ENCODE measurements at places on chromosomes 2 and 18.
A peak's percentile ranks its signal among the peaks of the same experiment; 100 is the strongest.

DNA sequence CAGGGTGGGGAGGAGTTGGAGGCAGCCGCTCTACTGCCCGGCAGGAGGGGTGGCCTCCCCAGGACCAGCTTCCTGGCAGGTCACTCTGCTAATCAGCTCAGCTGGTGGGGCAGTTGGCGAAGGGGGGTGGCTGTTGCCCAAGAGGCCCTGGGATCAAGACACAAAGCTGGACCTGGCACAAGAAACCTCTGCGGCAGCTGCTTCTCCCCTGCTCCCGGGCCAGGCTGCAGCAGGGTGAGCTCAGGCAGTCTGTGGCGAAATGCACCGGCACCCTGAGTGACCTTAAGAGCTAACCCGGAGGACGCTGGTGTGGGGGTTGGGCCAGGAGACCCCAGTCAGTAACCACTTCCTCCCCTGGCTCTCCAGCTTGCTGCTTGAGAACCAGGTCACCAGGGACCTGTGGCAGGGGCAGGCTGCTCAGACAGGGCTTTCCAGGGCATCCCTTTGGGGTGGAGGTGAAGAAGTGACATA is 31.1 kb downstream of the TOGARAM2 start:
- DNase-seq = no peak

GRCh38 chr2:24359129-24360049 is 947 bp downstream of the ITSN2 start:
- no peak for DNase-seq

- no peak for DNase-seq
Measured at GRCh38 chr18:62460851-62461300, 61.9 kb upstream of the ZCCHC2 start.

GRCh38 chr18:47585914-47586313 is 334.5 kb upstream of the SKOR2 start:
- no peak for DNase-seq

DNA sequence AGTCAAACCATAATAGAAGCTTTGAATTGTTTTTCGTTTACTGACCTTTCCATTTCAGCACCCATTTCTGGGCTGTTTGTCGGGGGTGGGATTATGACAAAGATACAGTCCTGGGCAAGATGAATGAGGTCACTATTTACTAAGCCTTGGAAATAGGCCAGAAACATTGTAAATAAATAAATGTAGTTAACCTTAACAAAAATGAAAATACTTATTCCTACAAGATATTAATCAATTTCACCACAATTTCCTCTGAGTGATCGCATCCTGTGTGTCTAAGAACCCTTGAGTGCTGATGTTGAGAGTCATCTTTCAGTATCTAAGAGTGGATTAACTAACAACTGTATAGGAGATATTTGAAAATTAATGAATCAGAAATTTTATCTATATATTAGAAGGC is 14.0 kb downstream of the ITGA4 start:
- no peak for DNase-seq

- no peak for DNase-seq
Measured at GRCh38 chr2:85308896-85309555, 18.8 kb downstream of the TGOLN2 start.

DNA sequence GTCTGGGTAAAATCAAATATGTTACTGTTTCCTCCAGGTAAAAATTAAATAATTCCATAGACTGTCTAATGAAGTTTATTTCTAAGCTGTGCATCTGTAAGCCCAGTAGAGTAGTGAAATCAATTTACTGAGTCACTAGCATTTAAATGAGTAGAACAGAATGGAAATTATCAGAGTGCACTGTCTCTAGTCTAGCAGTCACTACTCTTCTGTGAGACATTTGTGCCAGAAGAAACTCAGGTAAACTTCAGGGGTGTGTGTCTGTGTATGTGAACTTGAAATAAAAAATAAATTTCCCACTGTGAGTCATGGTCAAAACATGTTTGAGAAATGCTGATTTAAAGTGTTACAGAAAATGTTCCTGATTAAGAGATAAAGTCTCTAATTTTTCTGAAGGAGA is 146.4 kb downstream of the RIF1 start:
- no peak for DNase-seq

- DNase-seq = peak; percentile 11
Measured at GRCh38 chr2:230987137-230988020, 8.5 kb upstream of the SPATA3 start.

DNA sequence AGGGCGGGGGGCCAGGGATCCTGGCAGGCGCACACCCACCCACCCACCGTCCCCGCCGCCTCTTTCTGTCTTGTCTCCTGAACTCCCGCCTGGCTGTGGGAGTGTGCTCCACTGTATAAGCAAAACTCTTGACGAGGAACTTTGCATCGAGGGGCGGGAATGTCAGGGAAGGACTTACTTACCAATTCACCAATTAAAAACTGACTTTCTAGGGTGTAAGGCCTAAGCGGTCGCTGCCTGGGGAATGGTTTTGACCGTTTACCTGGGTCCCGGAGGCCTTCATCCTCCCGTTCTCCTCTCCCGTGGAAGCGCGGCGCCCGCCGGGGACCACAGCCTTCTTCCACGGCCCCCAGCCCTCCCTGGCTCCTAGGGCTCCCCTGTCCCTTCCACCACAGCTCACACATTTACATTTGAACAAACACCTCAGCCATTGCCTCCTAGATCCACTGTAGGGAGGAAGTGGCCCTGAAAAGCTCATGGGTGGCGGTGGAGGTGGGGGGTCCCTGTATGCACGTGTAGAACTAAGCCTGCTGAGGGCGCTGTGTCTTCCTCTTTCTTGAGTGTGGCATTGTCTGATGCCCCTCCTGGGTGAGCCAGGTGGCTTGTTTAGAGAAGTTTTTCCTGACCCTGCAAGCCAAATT is 8.9 kb downstream of the ASIC4 start:
- no peak for DNase-seq

DNA sequence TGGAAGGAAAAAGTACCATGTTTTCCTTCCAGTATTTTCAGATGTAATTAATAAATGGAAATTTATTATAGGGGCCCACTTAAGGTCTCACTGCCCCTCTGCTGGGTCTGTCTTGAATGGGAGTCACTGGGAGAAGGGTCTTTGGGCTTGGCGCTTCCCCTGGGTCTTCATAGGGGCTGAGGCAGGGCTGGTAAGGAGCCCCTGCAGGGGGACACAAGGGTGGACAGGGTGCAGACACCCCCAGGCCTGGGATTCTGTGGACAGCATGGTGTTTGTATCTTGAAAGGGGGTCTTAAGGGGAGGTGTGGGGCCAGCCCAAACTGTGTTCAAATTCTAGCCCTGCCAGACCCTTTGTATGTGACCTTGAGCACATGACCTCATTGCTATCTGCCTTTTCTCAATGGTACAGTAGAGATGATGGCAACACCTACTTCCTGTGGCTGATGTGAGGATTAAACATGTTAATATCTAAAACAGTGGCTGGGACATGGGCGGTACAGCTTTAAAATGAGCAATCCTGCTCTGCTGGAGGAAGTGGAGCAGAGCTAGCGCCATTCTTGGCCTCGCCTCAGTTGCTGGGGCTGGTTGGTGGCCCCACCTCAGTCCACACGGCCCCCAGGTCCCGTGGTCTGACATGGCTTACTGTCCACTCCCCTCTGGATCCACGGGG is 71.6 kb downstream of the GNAL start:
- no peak for DNase-seq

- no peak for DNase-seq
Measured at GRCh38 chr2:180669016-180669415, 311.4 kb upstream of the UBE2E3 start.

GRCh38 chr18:2908946-2909335 is 62.1 kb downstream of the EMILIN2 start:
- no peak for DNase-seq

GRCh38 chr2:114527330-114527983 is 85.0 kb downstream of the DPP10 start:
- no peak for DNase-seq

DNA sequence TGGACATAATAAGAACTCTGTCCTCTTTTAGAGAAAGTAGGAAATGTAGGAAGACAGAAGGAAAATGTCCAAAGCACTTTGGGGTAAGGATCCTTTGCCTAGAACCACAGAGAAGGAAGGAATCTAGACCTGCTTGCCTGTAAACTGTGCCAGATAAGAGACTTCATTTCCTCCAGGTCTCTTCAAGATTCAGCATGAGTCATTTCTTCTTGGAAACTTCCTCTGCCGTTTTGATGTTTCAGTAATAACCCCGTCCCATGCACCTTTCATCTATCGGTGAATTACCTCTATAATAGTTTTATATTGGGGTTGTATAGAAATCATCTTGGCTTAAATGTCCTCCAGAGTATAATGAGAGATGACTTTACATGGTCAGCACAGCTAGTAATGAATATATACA is 63.2 kb upstream of the LRATD1 start:
- DNase-seq = no peak

GRCh38 chr18:79634186-79634585 is 45.4 kb upstream of the CTDP1 start:
- DNase-seq = no peak

GRCh38 chr2:147594038-147594437 is 250.8 kb upstream of the ACVR2A start:
- DNase-seq = no peak

GRCh38 chr18:2965797-2966196 is 47.1 kb downstream of the LPIN2 start:
- DNase-seq = no peak

DNA sequence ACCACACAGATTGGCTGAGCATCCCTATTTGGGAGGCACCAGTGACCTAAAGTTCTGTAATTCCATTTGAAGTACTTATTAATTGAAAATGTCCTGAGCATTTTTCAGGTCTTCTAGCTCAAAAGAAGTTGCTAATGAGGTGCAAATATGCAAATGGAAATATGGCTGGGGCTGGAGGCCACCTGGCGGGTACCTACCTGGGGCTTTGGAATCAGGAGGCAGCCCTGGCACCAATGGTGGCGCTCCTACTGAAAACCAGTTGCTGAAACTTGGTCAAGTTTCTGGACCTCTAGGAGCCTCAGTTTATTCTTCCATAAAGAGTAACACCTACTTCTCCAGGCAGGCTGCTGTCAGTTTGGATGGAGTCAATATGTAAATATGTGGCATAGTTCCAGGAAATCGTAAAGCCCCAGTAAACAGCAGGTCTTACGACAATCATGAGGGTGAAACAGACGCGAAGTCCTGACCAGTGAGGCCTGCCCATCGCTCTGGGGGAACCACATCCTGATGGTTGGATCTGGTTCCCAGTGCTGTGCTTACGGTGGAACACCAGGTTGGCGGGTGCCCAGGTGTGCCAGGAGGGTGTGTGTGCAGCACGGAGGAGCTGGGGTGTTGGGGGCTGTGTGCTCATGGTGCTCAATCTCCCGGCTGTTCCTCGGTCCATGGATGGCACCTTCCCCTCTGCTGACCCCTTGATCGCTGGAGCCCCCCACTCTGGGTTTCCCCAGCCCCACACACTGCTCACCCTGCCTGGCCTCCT is 186.1 kb downstream of the TWIST2 start:
- no peak for DNase-seq

GRCh38 chr2:112048887-112049286 is 6.2 kb upstream of the TMEM87B start:
- no peak for DNase-seq

DNA sequence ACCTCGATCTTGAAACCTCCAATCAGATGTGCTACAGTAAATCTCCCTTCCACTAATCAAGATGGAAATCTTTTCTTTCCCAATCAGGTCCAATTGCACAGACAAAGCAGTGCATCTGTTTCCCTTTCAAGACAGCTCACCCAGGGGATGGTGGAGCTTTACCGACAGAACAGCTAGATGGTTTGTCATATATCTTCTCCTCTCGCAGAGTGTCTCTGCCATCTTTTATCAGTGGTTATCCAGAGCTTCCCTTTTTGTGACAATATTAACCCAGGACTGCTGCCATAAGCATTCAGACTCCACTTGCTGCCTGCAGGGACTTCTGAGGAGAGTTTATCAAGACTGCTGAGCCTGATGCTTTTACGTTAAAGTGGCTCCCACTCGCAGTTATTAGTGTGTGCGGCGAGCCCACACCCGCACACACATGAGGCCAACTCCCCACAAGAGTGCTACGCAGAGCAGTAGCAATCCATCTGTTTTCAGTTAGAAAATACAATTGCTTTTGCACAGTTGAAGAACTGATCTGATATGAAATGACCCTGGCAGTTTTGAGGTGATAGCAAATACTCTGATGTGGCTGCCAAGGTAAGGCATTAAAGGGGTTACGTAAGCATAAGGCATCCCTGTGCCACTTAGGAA is 398.9 kb downstream of the NCKAP5 start:
- DNase-seq = no peak

DNA sequence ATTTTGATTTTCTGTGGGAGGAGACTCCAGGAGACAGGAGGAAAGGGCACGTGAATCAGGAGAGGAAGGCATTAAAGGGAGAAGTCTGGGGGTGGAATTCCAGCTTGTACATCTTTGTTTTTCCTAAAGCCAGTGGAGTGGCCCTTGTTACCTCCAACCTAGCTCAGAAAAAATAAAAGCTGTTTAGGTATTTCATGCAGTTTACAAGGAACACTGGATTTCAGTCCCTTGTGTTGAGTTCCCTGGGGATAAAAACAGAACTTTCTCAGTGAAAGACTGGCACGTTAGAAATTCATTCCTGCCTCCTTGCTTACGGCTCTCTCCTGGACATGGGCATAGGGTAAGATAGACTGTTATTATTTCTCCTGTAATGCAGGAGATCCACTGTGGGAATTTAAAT is 170.2 kb downstream of the ZEB2 start:
- DNase-seq = no peak

GRCh38 chr2:55809875-55810621 is 113.5 kb downstream of the EFEMP1 start:
- no peak for DNase-seq

DNA sequence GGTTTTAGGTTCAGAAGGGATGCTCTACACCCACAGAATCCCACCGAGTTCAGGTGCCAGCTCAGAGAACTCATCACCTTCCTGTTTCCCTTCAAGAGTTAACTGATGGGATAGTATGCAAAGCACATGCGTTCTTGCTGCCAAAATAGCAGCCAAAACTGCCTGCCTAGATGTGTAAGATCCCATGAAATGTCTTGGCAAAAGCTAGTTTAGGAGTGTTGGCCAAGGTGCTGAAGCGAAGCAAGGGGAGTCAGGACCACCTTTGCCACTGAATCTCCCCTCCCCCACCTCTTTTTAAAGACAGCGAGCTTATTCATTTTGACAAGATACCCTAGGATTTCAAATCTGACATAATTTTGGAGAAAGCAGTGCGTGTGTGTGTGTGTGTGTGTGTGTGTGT is 2.1 kb downstream of the DOCK10 start:
- no peak for DNase-seq

- no peak for DNase-seq
Measured at GRCh38 chr18:37812961-37813360, 247.4 kb upstream of the CELF4 start.

Measured in fibroblast of skin of left biceps (primary cell).